ENCODE measurements at places on chromosomes 2 and 18.

GRCh38 chr2:159714247-159714930, 2.1 kb downstream of the MARCHF7 start:
- DNase-seq = no peak

- no peak for DNase-seq
Measured at GRCh38 chr2:241859017-241859435, 332 bp upstream of the PDCD1 start.

GRCh38 chr2:188523919-188524318, 232.2 kb downstream of the GULP1 start:
- no peak for DNase-seq

- DNase-seq = peak; percentile 58
Measured at GRCh38 chr2:230824406-230824978, 40.2 kb upstream of the ITM2C start.

DNA sequence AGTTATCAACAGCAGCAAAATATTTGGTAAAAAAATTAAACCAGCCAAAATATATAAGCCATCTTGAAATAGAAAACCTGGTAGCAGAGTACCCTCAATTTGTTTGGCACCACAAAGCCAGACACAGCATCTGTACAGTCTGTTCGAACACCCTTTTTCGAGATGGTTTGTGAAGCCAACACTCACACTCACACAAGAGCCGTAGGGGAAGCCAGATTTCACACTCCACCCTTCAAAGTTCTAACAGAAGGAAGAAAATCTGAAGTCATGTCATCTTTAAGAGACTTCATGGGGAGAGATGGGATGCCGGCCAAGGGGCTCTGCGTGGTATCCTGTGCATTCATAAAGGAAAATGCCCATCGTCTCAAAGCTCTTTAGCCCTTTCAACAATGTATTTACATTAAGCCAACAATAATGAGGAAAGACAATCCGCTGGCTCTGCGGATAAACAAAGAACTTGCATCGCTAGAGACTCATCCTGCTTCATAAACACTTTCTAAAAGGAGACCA, 451.5 kb upstream of the CHST9 start:
- no peak for DNase-seq

DNA sequence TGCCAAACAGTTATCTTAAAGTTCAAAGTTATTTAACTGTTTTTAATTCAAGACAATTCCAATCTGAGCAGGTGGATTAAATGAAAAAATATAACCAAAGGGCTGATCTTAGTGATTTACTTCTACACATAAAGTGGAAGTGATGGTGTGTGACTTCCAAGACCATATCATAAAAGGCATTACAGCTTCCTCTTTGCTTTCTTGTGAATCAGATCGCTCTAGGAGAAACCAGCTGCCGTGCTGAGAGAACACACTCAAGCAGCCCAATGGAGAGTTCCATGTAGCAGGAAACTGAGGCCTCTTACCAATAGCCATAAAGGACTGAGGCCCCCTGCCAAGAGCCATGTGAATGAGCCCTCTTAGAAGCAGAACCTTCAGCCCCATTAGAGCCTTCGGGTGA, 197.4 kb downstream of the NBAS start:
- no peak for DNase-seq

GRCh38 chr18:58527285-58527951, 101.5 kb downstream of the ALPK2 start:
- no peak for DNase-seq

DNA sequence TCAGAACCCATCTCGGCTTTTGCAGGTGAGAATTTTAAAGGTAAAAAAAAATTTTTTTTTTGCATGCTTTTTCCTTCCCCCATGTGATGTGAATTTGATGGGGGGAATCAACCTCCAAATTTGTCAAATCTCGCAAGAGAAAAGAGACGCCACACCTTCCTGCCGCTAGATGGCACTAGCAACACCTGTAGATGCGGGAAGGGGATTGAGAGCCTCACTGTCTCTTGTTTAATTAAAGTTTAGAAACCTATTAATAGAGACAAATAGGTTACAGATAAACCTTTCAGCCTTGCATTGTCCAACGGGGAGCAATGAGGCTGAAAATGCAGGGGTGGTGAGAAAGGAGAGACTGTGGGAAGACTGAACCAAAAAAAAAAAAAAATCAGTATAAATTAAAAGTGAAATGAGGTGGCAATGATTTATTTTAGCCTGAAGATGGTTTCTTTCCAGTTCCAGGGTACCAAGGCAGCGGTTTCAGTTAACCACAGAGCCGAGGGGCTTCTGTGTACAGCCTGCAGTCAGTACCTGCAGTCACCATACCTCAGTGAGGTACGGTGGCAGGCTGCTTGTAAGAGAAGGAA, 84.6 kb downstream of the NRP2 start:
- no peak for DNase-seq

DNA sequence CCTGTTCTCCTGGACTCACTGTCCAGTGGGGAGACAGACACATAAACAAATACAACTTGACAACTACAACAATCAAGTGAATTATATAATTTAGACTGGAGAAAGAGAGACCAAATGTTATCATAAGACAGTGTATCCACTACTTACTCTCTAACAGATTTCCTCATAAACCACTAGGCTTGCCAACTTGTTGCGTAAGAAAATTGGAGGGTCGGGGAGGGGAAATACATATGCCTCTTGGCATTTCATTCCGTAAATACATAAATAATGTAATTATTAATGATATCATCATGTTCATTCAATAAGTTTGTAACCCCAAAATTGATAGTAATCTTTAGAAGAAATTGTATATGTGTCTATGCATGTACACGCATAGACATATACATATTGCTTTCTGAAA, 14.9 kb downstream of the RAB6D start:
- no peak for DNase-seq

GRCh38 chr18:59514203-59514602, 155.1 kb upstream of the LMAN1 start:
- DNase-seq = no peak

GRCh38 chr2:69985688-69986087, 24.3 kb upstream of the ASPRV1 start:
- DNase-seq = peak; percentile 82

GRCh38 chr18:3688690-3689089, 238.7 kb downstream of the TGIF1 start:
- no peak for DNase-seq

- no peak for DNase-seq
Measured at GRCh38 chr2:172091761-172092566, 6.7 kb downstream of the DLX1 start.

DNA sequence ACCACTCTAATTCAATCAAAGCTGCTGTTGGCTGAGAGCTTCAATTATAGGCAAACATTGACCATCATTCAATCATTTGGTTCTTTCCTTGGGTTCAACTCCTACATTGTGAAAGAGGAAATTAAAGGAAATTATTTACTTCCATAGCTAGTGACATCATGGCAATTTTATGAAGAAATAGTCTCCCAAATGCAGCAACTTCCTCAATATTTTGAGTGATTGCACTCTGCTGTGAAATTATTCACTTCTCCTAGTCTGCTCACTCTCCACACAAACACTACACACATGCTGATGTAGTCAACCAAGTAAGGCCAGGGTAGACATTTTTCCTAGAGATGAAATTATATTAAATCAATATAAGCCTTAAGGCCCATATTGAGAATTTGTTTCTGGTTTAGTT, 86.7 kb upstream of the NCKAP5 start:
- no peak for DNase-seq

DNA sequence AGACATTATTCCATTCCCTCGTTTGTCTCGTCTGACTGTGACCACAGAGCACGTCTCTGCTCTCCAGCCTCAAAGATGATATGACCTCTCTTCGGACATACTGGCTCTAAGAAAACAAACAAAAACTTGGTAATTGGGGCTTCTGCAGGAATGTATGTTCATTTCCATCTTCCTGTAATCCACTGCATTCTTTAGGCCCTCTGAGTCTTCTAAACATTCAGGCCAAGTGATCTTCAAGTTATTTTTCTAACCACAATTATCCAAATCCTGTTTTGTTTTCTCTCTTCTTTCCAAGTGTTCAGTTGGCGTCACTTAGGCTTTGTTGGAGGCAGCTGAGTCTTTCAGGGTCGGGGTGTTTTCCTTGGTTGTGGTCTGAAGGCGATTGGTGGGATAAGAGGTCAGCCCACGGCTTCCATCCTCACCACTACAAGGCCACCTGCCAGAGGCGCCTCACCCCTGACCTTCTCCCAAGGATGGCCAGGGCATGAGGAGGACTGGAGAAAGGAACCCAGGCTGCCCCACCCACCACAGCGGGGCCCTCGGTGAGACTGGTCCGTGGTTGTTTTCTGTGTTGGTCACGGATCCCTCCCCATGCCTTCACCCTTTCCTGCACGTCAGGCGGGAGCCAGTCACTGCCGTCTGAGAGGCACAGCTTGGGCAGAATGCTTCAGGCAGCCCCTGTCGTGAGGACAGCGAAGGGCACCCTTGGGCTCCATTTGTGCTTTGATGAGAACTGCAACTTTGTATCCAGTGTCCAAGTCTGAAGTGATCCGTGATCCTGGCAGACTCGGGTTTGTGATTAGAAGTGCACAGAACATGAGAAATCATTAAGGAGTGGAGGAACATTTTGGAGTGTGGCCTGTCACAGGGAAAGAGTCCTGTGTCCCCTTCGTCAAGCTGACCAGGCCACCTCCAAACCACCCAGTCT, 88.6 kb upstream of the FHL2 start:
- DNase-seq = no peak

- DNase-seq = peak; percentile 47
Measured at GRCh38 chr2:239285071-239285931, 115.5 kb downstream of the HDAC4 start.

- no peak for DNase-seq
Measured at GRCh38 chr2:218986148-218986761, 1.3 kb upstream of the FEV start.

DNA sequence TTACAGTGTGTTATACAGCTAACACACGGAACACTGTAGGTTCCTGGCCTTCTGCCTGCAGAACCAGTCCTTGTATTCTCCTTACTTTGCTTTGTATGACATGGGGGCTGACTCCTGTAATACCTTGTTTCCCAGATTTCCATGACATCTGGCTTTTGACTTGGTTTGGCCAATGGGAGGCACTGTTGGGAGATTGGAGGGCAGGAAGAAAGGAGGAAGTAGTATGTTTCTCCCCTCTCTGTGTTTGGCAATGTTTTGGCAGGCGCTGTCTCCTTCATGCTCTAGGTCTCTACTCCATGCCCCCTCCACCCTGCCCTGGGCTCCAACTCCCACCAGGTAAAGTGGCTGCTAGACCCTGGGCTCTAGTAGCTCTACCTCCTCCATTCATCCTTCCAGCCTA, 331.1 kb upstream of the SLC14A2 start:
- DNase-seq = no peak
